ENCODE measurements at places on chromosomes 5 and 9.

DNA sequence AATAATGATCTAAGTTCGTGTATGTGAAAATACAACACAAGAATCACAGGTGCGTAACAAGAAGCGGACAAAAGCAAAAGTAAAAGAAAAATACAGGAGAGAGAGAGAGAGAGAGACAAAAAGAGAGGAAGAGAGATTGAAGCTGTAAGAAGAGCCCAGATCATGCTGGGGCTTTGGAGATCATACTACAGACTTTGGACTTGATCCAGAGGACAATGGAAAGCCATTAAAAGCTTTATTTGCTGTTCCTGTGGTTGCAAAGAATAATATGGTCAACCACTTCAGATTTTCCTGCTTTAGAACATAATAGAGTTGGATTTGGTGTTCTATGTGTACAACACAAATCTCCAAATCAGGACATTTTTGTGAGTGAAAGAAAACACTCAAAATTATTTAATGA, 561.4 kb downstream of the CAAP1 start:
- DNase-seq = no peak

DNA sequence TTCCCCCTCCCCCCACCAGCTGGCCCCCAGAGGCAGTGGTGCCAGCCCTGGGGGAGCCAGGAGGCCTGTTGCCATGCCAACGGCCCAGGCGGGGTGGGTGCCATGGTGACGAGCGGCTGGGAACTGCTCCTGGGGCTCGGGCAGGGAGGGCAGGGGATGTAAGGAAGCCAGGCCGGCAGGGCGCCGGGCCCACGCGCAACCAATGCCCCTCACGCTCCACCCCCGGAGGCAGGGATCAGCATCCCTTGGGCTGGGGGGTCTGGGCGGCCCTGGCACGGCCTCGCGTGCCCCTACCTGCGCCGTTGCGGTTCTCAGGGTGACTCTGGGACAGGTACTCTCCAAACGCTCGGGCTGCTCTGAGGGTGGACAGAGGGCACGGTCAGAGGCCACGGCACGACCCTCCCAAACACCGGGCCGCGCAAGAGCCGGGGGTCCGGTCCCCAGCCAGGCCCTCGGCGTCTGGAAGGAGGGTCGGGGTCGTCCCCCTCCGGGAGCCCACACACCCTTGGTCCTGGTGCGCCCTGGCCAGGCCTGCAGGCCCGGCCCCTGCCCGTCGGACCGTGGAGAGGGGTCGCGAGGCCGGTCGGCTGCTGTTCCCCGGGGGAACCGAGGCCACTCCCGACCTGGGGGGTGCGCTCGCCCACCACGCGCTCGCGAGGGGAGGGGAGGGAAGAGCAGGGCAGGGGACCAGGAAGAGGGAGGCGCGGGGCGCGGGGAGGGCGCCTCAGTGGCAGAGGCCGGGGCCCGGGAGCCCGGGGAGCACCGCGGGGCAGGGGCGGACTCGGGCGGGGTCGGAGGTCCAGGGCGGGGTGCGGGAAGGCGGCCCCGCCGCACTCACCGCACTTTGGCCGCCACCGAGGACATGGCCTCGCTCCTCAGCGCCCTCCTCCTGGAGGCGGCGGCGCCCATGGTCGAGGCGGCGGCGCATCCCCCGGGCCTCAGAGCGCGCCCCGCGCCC, 661 bp downstream of the NSMF start:
- DNase-seq = peak; percentile 49

DNA sequence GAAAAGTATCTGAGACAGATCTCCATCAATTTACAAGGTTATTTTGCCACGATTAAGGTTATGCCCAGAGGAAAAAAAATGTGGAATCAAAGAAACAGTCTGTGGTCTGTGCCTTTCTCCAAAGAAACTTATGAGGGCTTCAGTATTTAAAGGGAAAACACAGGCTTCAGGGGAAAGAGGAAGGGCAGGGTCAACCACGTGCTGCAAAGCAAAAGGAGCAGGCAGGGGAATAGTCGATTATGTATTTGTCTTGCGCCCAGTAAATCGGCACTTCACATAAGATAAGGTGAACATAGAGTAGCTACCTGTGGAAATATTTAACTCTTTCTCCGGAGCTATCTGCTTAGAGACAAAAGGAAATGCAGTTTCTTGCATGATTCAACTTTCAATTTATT, 343.7 kb downstream of the RAB3C start:
- DNase-seq = no peak

- DNase-seq = no peak
Observed at GRCh38 chr5:55441107-55441771, 93.5 kb downstream of the PLPP1 start.

DNA sequence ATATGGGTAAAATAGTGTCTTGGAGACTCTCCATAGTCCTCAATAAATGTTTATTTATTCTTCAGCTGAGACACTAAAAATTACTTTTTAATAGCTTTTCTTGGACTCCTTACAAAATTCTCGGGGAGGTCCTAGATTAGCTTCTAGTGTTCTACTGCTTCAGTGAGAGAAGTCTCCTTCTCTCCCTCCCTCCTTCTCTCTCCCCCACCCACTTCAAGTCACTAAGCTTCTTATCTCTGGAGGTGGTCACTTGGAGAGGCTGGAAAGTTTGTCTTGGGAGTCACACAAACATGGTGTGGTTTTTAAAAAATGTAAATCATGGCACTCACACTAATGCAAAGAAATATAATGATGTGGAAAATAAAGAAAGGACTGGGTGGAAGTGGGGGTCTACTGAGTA, 64.1 kb downstream of the SEMA6A start:
- no peak for DNase-seq

- DNase-seq = peak; percentile 80
Observed at GRCh38 chr9:132609829-132610228, 27.4 kb downstream of the BARHL1 start.

- DNase-seq = no peak
Observed at GRCh38 chr5:120873083-120873482, 409.0 kb downstream of the PRR16 start.

DNA sequence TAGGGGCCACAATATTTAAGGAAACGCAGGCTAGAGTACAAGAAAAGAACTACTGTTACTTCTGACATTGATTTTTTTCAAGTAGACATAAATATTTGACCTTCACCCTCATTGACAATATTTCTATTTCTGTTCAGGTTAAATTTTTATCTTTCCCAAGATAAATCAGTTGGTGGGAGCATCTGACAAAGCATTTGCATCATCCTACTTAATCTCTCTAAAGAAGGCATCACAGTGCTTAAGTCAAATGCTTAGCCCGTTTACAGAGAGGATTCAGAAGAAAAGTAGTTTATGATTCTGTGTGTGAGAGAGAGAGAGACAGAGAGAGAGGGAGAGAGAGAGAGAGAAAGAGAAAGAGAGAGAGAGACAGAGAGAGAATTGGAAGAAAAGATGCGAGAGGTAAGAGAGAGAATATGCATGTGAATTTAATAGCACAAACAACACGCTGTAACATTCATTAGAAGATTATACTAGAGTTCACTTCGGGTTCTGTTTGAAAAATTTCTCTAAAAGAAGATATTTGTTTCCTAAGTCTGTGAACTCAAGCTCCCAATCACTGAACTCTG, 1093.3 kb upstream of the CDH6 start:
- no peak for DNase-seq

- DNase-seq = no peak
Observed at GRCh38 chr9:125745682-125746016, 1.5 kb upstream of the PBX3 start.

GRCh38 chr9:19926774-19927173, 137.9 kb upstream of the SLC24A2 start:
- no peak for DNase-seq

- peak; percentile 77 for DNase-seq
Observed at GRCh38 chr5:98173334-98173733, 600.1 kb upstream of the RGMB start.

GRCh38 chr5:42851481-42851880, 39.8 kb upstream of the SELENOP start:
- no peak for DNase-seq

GRCh38 chr9:124254261-124254682, 3.5 kb upstream of the NEK6 start:
- no peak for DNase-seq

DNA sequence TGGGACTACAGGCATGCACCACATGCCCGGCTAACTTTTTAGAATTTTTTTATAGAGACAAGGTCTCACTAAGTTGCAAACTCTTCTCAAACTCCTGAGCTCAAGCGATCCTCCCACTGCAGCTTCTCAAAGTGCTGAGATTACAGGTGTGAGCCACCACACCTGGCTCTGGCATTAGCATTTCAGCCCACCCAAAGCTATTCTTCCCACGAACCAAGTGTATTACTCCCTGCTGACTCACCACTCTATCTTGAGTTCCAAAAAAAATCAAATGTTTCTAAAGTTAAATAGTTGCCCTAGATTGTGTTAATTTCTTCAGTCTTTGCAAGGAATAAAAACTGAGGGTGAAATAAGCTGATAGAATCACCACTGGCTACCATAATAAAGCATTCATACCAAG, 205.5 kb downstream of the ARRDC3 start:
- no peak for DNase-seq

GRCh38 chr9:130208600-130209347, 36.6 kb downstream of the NCS1 start:
- no peak for DNase-seq

DNA sequence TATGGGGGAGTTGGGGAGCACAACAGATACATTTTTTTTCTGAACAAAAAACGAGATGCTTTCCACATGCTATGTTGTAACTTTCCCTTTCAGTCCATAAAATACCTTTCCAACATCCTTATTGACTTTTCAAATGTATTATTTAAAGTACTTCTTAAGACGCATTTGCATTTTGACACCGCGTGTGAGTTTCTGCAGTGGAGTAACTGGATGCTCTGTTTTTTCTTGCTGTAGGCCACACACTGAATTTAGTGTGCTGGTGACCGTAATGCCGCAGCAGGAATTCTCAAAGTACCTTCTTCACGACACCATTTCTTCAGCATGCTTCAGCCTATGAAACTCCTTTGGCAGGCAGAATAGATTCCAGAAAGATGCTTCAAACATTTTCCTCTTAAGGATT, 14.3 kb upstream of the EPB41L4B start:
- DNase-seq = no peak

GRCh38 chr9:95385521-95385920, 68.0 kb upstream of the FANCC start:
- DNase-seq = no peak

GRCh38 chr9:133163504-133164172, at the start of gene GBGT1:
Gene GBGT1 (minus strand): TSS chr9:133163914. CDS start chr9:133162412, 1,502 bp downstream.
- no peak for DNase-seq

- peak; percentile 65 for DNase-seq
Observed at GRCh38 chr5:44774279-44774880, 34.4 kb upstream of the MRPS30 start.

- DNase-seq = no peak
Observed at GRCh38 chr9:101383361-101383760, 1.4 kb downstream of the BAAT start.

GRCh38 chr5:159915904-159916840, at the start of gene ADRA1B:
Gene ADRA1B (plus strand): TSS chr5:159916482. CDS start chr5:159916906, 424 bp downstream.
- DNase-seq = no peak

DNA sequence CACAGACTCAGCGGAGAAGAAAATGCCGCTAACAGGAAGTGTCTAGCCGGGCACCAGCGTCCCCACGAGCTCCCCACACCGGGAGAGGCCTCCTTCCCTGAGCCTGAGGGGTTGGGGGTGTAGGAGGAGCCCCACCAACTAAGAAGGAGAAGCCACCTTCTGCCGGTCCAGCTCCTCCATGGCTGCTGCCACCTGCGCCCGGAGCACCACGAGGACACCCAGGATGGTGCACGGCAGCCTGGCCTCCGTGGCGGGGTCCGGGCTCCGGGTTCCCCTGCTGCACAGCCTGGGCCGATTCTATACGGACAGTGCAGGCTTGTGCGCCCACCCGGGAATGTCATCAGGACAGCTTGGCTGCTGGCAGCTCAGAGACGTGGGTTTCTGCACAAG, 297 bp downstream of the LCN8 start:
- DNase-seq = no peak

- DNase-seq = no peak
Observed at GRCh38 chr9:129712634-129713401, 40.0 kb downstream of the PTGES start.

- peak; percentile 75 for DNase-seq
Observed at GRCh38 chr5:98905857-98906688, 22.7 kb downstream of the CHD1 start.

GRCh38 chr5:37665272-37665671, 174.6 kb downstream of the GDNF start:
- no peak for DNase-seq

GRCh38 chr9:80078826-80079225, 507.1 kb downstream of the TLE4 start:
- no peak for DNase-seq

GRCh38 chr9:74415995-74416394, 81.1 kb upstream of the RORB start:
- no peak for DNase-seq

DNA sequence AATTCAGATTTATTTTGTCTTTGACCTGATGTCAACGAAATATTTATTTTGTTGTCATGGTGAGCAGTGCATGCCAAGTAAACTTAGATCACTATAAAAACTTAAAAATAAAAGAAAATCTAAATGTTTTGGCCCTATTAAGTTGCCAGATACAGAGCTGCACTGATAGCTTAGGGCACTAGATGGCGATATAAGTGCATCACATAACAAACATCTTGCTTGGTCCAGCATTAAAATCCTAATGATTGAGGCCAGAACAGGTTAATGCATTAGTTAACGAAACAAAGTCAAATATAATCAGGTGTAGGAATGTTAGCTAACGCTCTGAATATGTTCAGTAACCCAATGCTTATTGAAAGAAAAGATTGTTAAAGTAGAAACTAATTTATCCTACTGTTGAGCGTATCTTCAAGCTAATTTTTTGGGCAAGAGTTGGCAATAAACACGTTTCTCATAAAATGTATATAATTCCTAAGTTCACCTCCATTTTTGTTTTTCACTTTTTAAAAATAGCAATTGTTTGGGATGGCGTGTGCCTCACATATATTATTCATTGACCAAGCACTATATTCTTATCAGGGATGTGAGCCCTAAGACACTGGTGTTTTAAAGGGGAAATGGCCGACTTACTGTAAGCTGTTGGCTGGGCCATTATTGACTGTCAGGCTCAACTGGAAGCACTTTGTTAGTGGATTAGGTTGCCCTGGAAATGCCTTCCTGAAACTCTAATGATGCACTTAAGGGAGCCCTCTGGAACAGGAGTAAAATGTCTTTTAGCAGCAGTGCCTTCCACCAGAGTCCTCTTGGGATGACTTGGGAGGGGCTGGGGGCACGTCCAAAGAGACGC, 33.3 kb downstream of the KCTD16 start:
- peak; percentile 70 for DNase-seq

GRCh38 chr9:137719194-137719593, 100.4 kb downstream of the EHMT1 start:
- DNase-seq = no peak

DNA sequence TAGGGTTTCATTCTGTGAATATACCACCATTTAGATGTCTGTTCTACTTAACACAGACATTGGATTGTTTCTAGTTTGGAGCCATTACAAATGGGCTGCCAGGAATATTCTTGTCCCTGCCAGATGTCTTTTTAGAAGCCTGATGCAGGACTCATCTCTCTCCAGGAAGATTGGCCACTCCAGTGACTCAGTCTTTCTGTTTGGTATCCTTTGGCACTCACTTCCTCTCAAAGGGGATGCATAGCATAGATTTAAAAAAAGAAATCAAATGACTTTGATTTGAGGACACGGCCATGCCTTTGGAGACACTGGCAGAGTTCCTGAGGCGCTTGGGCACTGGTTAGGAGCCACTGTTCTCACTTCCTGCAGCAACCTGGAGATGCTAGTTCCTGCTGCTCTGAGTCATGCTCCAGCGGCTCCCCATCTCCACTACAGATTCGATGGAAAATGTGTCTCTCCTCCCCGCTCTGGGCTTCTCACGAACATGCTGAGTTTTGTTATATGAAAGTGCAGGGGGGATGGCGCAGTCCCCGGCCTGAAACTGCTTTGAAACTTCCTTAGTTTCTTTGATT, 3.5 kb upstream of the ZNF366 start:
- no peak for DNase-seq
